ENCODE measurements at places on chromosomes 6 and 20.
A peak's percentile ranks its signal among the peaks of the same experiment; 100 is the strongest.

GRCh38 chr20:50299325-50299629, 108.6 kb downstream of the CEBPB start:
- no peak for DNase-seq

GRCh38 chr6:22059126-22059525, 237.7 kb downstream of the PRL start:
- DNase-seq = no peak

DNA sequence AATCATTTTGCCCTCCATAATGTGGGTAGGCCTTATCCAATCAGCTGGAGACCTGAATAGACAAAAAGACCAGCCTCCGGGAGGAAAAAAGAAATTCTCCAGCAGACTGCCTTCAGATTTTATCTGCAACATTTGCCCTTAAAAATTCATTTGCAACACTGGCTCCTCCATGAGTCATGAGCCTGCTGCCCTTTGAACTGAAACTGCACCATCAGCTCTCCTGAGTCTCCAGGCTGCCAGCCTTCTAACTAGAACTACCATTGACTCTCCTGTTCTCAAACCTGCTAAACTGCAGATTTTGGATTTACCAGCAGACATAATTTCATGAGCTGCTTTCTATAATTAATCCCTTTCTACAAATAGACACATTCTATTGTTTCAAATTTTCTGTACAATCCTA, 223.9 kb upstream of the THEMIS start:
- DNase-seq = peak; percentile 41

DNA sequence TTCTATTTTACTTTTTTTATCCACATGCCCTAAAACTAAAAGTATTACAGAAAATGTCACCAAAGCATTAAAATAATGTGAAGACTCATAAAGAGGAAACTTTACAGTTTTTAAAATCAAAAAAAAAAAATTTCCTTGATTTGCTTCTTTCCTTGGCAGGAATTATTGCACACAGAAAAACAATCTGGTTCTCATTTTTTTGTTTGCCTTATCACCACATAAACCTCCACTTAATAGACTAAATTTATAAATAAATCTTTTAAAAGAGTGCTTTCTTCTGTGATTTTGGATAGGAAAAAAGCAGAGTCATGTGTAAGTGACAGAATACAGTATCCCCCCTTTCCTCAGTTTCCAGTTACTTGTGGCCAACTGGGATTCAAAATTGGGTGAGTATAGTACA, 695.1 kb upstream of the CITED2 start:
- no peak for DNase-seq

- DNase-seq = no peak
Observed at GRCh38 chr20:51758978-51759544, 9.1 kb downstream of the ATP9A start.

GRCh38 chr6:25250878-25251277, 28.3 kb upstream of the CARMIL1 start:
- no peak for DNase-seq

DNA sequence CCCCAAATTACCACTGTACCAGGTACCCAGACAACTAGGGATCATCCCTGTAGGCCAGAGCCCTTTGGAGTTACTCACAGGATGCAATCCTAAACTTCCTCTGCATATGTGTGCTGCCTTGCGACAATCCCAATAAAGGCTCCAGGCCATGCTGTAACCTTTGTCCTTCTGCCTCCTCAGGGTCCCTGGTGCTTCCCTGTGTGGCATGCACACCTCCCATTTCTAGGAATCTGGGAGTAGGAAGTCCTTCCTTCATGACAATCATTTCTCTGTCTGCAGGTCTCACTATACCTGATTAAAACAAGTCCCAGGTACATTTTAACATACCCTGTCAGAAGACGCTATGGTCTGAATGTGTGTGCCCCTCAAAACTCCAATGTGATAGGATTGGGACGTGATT, 37.0 kb upstream of the MCUR1 start:
- no peak for DNase-seq

- no peak for DNase-seq
Observed at GRCh38 chr6:50049829-50050228, at the start of gene DEFB112. TSS of gene DEFB112 (minus strand) at chr6:50049929. CDS start at chr6:50049869, 60 bp downstream.

- peak; percentile 91 for DNase-seq
Observed at GRCh38 chr6:28981431-28981832, 23.7 kb downstream of the ZNF311 start.

DNA sequence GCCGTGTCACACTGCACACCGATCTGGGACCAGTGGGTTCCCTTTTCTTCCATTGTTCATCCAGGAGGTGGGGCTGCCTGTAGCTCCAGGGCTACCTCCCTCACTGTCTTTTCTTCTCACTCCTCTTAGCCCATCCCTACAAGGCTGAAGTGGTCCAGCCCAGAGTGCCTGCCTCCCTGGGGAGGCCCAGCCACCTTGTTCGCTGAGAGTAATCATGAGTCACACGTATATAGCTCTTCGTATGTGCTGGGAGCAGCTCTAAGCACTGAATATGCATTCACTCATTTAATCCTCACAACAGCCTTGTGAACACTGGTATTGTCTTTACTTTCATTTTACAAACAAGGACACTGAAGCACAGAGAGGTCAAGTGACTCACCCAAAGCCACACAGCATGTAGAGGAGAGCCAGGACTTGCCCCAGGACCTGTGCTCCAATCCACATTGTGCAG, 14.7 kb upstream of the CCDC167 start:
- DNase-seq = no peak

- no peak for DNase-seq
Observed at GRCh38 chr20:45440424-45440823, 24.5 kb downstream of the PIGT start.

DNA sequence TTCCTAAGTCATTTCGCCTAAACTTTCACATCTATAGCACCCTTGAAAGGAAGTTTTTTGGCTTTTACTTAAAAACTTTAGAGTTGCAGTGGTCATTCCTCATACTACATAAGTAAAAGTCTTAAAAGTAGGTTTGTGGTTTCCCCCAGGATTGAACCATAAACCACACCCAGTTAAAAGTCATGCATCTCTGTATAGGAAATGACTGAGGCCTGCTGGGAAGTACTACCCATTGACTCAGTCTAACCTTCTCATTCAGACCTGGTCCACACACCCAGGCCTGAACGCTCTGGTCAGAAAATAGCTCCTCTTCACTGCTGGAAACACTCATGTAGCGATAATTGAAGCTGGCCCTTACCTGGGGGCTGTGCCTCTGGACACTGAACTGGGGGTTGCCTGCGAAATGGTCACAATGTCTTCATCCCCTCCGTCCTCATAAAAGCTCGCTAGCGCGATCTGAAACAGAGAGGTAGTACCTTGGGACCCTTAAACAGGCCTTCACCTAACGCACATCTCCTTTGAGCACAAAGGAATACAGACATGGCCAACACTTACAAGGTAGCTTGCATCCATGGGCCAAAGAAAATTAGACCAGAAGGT, 2.6 kb downstream of the NSFL1C start:
- no peak for DNase-seq

DNA sequence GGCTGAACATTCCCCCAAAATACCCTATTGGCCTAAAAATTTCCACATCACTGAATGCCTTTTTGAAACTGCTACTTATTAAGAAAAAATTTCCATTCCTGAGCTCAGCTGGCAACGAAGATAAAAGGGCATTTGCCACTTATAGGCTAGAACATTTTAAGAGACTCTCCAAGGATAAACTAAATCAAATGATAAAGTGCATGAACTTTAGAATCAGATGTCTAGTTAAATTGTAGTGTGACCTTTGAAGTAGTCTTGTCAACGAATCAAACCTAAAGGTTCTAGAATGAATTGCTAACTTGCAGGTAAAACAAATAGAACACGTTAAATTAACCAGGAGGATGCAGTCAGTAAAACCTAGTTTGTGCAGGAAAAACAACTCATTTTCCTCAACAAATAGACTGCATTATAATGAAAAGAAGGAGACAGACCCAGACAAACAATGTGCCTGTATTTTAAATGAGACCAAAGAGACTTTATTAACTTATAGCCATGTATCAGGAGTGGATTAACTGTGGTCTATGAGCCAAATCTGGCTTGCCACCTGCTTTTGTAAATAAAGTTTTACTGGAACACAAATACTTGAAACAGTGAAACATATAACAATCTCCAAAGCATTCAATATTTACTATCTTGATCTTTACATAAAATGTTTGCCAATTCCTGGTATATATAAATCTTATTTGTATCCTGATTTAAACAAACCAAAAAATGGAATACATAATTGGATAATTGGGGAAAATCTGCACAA, 184.4 kb downstream of the MEI4 start:
- DNase-seq = no peak

DNA sequence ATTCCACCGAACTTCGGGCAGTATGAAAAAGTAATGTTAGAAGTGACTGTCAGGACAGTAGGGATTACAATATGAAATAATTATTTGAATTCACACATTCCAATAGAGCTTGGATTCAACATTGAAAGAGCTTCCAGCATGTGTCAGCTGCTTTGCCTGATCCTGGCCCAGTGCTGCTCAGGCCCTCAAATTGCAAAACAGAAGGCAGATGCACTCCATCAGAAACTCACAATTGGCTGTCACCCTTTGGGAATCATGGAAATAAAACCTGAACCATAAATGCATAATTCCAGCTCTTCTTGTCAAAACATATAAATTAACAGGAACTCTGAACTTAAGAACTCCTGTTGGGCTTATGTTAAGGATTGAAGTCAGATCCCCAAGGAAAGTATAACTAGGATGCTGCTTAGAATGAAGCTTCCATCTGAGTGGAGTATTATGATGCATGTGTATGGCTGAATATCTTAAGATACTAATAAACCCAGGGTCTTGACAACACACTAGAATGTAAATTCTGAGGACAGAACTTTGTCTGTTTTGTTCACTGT, 1.8 kb upstream of the NDUFAF4 start:
- no peak for DNase-seq

DNA sequence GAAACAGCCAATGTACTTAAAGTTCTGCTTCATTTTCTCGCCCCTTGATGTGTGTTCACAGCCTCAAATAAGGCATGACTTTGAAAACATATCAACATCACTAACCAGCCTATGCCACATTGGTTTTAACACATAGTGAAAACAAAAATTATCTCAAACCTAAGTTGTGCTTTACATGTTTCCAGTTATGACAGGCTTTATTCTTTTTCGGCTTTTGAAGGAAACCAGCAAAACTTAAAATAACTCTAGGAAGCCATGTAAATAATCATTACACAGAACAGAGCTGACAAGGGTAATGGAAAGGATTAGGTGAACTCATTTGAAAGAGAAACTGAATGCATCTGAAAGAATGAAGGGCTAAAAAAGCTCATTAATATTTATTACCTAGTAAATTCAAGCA, 42.1 kb downstream of the BMP5 start:
- no peak for DNase-seq

DNA sequence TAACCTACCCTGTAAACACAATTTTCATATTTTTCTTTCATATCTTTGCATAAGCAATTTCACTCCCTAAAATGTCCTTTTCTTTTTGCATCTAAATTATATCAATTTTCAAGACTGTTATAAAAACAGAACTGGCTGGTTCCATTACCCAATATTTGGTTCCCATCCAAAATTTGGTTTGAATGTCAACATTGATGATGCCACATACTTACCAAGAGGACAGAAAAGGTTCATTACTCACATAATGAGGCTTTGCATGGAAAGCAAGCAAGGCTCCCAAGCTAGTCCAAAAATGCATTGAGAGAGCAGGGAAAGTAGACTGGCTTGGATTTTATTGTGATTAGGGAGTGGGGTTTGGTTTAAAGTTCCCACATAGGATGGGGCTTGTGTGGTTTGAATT, 144.4 kb upstream of the AKIRIN2 start:
- DNase-seq = no peak

DNA sequence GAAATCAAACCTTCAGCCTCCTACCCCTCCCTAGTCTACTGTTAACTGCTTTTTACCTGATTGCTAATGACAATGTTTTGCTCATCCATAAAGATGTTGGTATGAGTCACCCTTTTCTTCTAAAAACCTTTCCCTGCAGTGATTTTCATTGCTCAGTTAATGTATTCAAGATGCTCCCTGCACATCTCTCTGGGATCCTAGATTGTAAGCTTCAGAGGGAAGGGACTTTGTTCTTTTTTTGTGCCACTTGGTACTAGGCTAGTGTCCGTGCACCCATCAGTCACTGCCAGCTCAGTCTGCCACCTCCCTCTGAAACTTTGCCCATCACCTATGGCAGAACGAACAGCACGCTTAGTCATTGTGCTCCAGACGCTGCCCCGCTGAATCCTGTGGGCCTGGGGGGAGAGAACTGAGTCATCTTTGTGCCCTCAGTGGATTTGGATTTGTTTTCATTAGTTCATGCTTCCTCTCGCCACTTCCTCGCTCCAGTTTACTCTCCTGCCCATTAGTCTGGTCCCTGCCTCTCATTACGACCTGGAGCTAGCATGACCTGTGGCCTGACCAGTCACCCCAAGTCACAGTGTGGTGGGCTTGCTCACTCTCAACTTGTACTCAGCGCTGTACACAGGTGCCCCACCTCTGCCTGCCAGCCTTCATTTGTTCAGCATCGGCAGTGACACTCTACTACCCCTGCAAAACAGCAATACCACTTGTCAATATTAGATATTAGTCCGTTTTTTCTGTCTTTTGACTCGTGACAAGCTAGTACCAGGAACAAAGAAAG, 78.0 kb upstream of the TMEM181 start:
- DNase-seq = peak; percentile 20

GRCh38 chr20:58877976-58878360, 25.5 kb downstream of the GNAS start:
- DNase-seq = no peak

DNA sequence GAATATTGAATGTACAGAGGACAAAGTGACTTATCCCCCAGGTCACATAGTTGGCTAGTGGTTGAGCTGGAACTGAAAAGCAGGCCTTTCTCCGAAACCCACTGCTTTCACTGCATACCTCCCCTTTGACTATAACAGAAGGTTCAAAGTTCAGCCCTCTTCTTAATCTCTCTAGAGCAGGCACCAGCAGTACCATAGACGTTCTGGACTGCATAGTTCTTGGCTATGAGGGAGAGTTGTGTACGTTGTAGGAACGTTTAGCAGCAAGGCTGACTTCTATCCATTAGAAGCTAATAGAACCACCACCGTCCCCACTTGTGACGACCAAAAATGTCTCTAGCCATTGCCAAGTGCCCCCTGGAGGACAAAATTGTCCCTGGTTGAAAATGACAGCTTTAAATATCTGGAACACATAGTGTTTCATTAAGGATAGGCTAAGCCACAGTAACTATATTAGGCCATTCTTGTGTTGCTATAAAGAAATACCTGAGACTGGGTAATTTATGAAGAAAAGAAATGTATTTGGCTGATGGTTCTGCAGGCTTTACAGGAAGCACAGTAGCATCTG, 123.8 kb upstream of the MTHFD1L start:
- peak; percentile 62 for DNase-seq

DNA sequence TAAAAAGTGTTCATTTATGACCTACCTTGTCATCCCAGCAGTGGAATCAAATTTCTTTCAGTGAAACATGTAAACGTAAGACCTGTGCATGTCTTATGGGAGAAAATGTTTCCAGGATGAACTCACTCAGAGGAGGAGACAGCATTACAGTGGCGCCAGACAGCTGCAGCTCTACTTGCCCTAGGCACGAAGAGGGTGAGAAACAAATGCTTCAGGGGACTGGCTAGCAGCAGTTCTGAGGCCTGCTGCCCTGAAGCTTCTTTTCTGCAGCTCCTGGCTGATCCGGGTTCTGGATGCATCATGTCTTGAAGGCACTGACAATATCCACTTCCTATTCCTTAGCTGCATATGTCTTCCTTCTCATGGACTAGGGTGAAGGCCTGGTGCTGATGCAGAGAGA, 120.2 kb downstream of the QRSL1 start:
- no peak for DNase-seq

- DNase-seq = no peak
Observed at GRCh38 chr6:104688283-104688969, 171.3 kb downstream of the HACE1 start.
